ENCODE measurements at places on chromosomes 13 and 19.

DNA sequence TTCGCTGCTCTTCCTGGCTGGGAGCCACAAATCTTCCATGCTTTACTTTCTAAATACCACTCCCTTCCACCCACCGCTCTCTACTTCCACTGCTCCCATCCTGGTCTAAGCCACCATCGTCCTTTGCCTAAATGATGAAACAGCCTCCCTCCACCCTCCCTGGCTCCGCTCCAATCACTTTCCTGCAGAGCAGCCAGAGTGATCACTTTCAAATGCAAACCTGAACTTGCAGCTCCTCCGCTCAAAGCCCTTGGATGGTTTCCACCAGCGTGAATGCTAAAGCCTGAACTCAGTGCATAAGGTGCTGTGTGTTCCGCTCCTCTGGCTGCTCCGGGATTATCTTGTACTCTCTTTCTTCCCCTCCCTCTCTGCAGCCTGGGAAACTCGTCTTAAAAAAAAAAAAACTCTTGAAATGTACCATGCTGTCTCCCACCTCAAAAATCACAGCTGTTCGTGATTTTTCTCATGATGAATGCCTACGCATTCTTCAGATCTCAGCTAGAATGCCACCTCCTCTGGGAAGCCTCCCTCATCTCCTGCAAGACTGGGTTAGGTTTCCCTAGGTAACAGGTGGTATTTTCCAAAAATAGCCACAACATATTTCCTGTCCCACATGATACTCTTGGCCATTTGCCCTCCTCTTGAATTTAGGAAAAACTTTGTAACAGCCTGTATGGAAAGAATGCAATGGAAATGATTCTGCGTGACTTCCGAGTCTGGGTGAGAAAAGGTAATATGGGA lies 3.7 kb upstream of the SIN3B start:
- no peak for DNase-seq

DNA sequence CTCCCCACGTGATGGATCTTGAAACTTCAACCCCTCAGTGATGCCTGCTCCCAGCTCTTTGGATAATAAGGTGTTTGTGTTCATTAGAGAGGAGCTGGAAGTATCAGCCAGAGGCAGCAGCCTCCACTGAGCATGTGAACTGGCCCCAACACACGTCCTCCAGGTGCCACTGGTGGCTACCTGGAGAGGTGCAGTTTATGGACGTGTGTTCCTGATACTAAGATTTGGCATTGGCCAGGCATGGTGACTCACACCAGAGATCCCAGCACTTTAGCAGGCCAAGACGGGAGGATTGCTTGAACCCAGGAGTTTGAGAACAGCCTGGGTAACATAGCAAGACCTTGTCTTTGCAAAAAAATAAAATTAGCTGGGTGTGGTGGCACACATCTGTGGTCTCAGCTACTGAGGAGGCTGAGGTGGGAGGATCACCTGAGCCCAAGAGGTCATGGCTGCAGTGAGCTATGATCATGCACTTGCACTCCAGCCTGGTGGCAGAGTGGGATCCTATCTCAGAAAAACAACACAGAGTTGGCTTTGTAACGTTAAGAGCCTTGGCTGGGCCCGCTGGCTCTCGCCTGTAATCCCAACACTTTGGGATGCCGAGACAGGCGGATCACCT lies 34.4 kb downstream of the SLC25A42 start:
- no peak for DNase-seq

- no peak for DNase-seq
Observed at GRCh38 chr13:45527699-45528462, 63.1 kb downstream of the COG3 start.

- no peak for DNase-seq
Observed at GRCh38 chr13:111177081-111177711, 62.1 kb downstream of the ARHGEF7 start.

- no peak for DNase-seq
Observed at GRCh38 chr13:102487330-102487729, 85.5 kb upstream of the FGF14 start.

DNA sequence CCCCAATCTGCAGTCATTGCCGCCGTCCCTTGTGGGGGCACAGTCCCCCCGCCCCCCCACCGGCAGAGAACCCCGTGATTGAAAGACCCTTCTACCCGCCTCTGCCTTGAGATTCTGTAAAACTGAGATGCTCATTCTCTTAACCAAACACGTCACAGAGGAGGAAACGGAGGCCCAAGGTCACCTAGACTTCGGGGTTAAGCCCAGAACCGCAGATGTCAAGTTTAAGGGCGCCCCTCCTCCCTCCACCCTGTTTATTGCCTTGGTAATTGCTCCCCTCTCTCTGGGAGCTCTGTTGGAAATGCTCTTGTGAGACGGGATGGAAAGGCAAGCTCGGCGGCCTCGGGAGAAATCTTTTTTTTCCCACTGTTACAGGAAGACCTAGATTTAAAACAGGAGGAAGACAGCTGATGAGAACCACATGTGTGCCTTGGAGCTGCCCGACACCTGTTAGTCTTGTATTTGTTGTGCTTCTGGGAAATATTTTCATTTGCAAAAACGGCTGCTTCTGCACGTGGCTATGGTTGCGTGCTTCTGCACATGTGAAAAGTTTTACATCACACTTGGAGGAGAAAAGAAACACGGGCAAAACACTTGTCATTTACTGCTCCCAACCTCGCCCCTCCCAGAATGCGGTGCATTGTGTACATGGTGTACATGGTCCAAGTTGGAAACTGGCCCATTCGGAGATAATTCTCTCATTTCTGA lies 1.1 kb upstream of the MED26 start:
- DNase-seq = peak; percentile 65

DNA sequence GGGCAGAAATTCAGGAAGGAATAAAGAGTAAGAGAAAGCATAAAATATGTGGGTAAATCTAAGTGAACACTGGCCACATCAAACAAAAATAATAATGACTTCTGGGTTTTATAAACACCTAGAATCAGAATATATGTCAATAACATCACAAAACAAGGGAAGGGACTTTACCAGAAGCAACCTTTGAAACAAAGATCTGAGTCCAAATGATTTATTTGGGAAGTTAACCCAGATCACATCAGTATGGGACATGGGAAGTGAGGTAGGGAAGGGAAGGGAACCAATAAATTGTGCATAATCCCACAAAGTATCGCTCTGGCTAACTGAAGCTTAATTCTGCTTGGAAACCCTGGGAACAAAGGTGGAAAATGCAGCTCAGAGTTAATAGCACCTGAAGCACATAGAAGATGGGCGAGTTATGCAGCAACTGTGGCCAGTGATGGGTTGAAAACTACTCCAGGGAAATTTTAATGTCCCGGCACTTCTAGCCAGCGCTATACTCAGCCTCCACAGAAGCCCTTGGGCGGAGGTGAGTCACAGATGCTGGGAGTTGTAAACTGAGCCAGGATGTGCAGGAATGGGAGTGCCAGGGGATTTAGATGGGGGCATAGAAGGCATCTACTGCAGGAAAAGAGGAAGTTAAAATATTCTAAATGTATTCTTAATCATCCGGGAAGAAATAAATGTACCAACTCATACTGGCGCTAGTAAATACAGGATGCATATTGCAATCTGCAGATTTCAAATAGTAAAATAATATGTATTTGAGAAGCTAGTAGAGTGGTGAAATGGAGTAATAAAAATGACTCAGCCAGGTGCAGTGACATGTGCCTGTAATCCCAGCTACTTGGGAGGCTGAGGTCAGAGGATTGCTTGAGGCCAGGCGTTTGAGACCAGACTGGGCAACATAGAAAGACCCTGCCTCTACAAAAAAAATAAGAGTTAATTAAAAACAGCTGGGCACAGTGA lies 34.2 kb upstream of the CEBPG start:
- no peak for DNase-seq

DNA sequence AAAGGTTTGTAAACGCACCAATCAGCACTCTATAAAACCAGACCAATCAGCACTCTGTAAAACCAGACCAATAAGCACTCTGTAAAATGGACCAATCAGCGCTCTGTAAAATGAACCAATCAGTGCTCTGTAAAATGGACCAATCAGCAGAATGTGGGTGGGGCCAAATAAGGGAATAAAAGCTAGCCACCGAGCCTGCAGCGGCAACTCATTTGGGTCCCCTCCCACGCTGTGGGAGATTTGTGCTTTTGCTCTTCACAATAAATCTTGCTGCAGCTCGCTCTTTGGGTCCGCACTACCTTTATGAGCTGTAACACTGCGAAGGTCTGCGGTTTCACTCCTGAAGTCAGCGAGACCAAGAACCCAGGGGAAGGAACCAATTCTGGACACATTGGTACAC lies 28.0 kb downstream of the ZNF175 start:
- no peak for DNase-seq

DNA sequence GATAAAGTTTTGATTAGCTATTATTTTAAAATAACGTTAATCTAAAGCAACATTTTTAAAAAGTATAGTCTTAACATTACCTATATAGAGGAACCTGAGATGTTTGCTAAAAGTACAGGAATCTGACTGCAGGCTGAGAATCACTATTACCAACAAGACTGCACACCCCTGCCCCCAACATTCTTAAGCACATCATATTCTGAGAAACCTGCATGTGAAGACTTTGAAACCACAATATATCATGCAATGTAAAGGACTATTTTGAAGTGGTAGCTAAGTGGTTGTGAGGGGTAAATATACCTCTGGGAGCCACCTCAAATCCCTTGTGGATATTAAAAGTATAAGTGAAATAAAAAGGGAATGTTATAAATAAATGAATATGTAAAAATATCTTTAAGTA lies 119.0 kb upstream of the KLF12 start:
- DNase-seq = no peak

GRCh38 chr13:48804821-48805601 lies 151.3 kb downstream of the CYSLTR2 start:
- no peak for DNase-seq

DNA sequence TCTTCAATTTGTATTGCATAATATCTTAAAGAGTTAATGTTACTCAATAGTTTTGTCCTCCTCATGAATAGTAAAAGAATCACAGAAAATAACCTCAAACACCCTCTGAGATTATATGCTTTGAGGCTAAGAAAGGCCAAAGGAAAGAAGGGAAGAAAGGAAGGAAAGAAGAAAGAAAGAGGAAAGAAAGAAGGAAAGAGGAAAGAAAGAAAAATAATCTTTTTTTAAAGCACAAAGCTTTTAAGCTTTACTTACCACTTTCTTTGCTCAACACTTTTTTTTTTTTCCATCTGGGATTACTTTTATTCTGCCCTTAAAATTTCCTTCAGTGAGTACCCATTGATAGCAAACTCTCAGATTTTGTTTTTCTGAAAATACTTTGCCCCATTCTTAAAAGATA lies 369.1 kb downstream of the FGF9 start:
- DNase-seq = no peak

GRCh38 chr19:23810496-23810895 lies 51.8 kb upstream of the ZNF681 start:
- no peak for DNase-seq

- no peak for DNase-seq
Observed at GRCh38 chr19:7000816-7001215, 20.4 kb downstream of the MBD3L2B start.

DNA sequence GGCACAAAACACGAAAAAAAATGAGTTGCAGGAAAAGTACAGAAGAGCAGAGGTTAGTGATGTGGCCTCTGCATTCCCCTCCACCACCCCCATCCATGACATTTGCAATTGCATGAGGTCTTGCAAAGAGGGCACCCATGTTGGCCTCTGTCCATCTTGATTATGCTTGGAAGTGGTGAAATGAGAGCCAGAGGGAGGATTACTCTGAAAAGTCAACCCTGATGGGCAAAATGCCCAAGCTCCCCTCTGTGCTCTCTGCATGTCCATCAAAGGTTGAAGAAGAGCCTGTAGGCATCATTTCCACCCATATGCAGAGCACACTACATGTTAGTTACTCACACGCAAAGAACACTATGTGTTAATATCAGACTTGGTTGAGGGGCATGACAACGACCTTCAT lies 71.4 kb downstream of the SLC15A1 start:
- DNase-seq = no peak

DNA sequence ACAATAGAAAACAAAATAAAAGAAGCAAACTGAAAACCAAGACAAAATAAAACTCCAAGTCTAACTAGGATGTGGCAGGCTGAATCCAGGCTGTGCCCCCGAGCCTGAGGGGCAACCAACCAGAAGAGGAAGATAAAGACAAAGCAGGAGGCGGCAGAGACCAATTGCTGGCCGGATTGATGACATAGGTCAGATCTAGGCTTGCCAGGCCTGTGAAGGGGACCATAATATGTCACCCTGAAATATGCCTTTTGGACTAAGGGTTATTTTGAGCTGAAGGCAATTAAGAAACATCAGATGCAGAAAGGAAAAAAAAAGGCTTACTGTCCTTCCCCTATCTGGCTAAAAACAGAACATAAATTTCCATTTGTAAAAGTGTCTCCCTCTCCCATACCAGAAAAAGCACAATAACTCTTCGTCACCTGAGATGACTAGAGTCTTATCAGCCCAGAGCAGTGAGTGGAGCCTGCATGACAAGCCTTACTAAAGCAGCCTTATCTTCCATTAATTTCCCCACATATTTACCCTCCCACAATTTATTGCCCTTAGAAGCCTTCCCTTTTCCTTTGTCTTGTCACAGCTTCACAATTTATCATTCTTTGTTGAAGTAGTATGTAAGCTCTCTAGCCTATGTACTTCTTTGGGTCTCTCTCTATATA lies 22.8 kb downstream of the ATP8A2 start:
- no peak for DNase-seq

GRCh38 chr13:107937848-107938247 lies 277.5 kb downstream of the LIG4 start:
- no peak for DNase-seq

DNA sequence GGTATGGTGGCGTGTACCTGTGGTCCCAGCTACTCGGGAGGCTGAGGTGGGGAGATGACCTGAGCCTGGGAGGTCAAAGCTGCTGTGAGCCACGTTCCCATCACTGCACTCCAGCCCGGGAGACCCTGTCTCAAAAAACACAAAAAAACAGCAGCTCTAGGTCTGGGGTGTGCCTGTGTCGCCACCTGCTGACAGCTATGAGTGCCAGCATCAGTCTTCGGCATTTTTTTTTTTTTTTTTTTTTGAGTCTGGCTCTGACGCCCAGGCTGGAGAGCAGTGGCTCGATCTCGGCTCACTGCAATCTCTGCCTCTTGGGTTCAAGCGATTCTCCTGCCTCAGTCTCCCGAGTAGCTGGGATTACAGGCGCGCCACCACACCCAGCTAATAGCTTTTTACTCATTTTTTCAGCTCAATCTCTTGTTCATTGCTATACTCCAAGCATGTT lies 10.1 kb downstream of the AP2S1 start:
- DNase-seq = peak; percentile 70

- no peak for DNase-seq
Observed at GRCh38 chr19:30564551-30565011, 192.4 kb downstream of the ZNF536 start.

GRCh38 chr19:31538879-31539278 lies 189.6 kb upstream of the TSHZ3 start:
- DNase-seq = peak; percentile 4
